Left lobe of liver (tissue), 2 donors: ENCODE measurements at places on chromosomes 7 and 10.

DNA sequence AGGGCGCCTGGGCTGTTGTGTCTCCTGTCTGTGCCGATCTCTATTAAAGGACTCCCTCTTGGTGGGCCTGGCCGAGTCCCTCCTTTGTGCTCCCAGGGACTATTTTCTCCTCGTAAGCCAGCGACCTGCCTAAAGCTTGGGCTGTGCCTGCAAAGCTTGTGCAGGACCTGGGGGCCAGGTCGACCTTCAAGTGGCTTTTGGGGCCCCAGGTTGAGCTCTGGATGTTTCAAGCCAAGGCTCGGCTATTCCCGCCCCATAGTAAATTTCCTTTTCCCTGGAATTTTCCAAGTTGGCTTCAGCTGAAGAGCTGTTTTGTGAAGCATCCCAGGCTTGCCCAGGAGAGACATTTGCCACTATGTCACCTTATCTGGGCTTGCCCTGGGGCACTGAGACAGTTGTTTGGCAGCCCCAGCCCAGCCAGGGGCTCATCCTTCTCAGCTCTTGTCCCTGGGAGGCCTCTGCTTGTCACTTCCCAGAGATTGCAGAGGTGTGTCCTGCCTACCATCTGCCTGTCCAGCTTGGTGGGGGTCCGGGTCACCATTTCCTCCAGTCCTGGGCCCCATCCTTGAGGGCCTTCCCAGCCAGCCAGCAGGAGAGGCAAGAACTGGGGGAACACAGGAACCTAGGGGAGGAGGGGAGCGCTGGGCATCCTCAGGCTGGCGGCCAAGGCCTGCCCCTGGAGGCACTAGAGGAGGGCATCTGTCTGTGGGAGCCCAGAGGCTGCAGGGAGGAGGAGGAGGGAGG is 20.2 kb downstream of the ZMIZ2 start:
- DNase-seq = no peak

DNA sequence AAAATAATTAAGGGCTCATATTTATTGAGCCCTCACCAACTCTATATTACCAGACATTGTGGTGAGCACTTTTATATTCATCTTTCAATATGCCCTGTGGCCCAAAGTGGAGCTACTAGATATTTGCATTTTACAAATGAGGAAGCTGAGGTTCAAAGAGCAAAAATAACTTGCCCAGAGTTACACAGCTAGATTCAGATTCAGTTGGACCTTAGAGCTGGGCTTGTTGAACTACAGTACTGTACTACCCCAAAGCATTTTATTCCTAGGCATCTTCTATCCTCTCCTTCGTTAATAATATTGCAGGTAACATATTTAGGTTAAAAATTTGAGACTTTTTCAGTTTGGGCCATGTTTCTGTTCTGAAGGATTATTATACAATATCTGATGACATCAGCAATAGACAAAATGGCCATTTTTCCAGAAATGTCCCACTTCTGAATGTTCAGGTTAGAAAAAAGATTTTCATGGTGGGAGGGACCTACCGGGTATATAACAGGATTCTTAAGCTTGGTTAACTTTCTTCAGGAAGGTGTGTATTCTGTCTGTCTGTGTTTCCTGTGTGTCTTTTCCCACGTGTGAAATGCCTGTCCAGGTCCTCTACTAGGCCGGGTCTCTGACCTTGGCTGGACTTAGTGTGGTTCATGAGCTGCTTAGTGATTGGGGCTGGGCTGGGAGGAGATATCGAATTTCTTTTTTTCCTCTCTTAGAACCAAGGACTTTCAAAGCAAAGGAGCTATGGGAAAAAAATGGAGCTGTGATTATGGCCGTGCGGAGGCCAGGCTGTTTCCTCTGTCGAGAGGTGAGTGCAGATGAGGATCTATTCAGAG is 13.6 kb downstream of the PRXL2A start:
- no peak for DNase-seq

DNA sequence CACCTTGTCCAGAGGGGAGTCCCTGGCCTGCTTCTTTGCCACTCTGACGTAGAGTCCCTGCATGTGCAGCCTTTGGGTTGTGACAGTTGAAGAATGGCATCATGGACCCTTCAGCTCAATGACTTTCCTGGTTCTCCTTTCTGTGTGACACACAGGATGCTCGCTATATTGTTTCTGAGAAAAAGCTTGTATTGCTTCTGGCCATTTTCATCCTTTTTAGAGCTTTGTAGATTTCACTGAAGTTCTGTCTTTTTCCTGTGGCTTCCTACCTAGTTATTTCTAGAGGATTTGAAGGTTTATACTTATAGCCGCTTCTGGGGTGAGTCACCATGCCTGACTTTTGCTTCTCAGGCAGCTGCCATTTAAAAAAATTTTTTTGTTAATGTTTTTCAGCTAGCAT is 27.0 kb downstream of the SND1 start:
- DNase-seq = no peak

- DNase-seq = peak; percentile 47
Measured at GRCh38 chr7:121994625-121995410, 121.9 kb downstream of the PTPRZ1 start.

GRCh38 chr10:1738950-1739349 is 1.6 kb upstream of the ADARB2 start:
- no peak for DNase-seq

GRCh38 chr10:96470116-96470743 is 43.5 kb downstream of the TLL2 start:
- DNase-seq = no peak

- DNase-seq = no peak
Measured at GRCh38 chr7:112298543-112299100, 92.1 kb downstream of the ZNF277 start.

GRCh38 chr10:71188201-71188600 is 24.2 kb upstream of the UNC5B start:
- DNase-seq = no peak

- peak; percentile 68 for DNase-seq
Measured at GRCh38 chr7:326809-327232, 36.9 kb downstream of the FOXL3 start.

DNA sequence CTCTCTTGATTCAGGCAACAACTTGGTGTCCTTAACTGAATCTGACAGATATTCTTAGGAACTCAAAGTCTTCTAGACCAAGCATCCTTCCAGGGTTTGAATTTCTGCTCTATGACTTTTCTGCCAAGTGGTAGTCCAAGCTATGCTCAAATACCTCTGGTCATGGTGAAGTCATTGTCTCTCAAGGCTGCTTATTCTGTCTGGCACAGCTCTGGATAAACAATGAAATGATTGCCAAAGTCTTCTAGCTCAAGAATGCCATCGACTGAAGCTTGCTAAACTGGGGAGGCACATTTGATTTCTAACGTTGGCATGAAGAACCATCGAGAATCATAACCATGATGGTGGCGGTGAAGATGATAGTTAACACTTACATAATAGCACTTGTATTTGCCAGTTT is 116.2 kb upstream of the MKX start:
- DNase-seq = no peak
